ENCODE measurements at places on chromosomes 7 and 10.

DNA sequence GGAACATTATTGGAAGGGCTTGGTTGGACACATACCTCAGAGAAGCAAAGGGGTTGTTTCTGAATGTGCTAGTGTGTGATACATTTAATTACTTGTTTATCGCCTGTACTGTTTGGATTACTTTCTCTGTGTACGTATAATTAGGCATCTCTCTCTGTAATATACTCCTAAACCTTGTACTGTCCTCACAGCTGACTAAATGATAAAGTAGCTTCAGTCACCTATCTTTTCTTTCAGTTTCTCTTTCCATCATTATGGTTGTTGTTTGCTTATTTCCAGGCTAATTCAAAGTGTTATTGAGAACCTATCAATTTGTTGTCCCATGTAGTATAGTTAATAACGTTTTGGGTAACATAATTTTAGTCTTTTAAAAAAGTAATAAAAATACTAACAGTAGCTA, 34.0 kb downstream of the MXI1 start:
- no peak for DNase-seq

DNA sequence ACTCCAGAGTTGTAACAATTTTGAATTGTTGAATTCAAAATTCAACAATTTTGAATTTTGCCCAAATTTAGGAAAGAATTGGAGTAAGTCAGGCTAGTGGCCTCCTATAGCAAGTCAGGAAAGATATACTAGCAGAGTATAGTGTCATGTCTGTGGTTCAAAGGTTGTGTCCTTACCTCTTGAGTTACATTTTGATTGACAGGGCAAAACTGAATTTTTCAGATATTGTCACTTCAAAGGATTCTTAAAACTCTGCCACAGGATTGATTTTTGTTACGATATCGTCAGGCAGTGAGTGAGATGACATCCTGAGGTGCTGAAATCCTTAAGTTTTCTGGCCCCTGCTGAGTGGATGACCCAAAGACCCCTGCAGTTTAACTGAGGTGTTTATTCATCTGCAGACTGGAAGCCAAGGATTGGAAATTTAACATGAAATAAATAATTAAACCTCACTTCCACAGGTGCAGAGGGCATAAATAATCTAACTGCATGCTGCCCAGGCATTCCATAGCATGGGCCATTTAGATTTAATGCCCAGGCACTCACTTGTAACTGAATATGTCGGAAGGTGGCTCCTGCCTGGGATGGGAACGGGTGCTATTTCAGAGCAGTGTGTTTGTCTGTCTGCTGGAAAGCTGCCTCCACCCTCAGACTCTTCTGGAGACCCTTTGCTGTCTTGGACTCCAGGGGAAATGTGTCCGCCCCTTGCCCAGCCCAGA, 50.8 kb downstream of the RBM20 start:
- no peak for DNase-seq

- DNase-seq, result no peak
Measured at GRCh38 chr7:158280448-158281144, 307.0 kb downstream of the PTPRN2 start.

GRCh38 chr7:88455696-88456095, 149.0 kb upstream of the STEAP4 start:
- DNase-seq, result no peak

GRCh38 chr7:74287303-74288033, 1.7 kb upstream of the CLIP2 start:
- no peak for DNase-seq

GRCh38 chr7:142407939-142408570, 150.2 kb upstream of the PRSS58 start:
- no peak for DNase-seq

DNA sequence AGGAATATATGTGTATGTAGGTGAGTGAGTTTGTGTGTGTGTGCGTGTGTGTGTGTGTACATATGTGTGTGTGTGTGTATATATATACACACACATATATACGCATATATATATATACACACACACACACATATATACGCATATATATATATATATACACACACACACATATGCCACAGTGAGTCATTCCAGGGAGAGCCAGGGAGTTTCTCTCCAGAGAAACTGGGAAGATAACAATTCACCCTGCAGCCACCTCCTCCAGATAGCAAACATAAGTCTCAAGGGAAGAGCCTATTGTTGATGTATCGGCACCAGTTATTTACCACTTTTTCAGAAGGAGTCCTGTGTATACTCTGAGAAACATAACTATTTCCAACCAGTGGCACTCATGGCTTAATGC, 102.3 kb upstream of the STK17A start:
- DNase-seq, result no peak

DNA sequence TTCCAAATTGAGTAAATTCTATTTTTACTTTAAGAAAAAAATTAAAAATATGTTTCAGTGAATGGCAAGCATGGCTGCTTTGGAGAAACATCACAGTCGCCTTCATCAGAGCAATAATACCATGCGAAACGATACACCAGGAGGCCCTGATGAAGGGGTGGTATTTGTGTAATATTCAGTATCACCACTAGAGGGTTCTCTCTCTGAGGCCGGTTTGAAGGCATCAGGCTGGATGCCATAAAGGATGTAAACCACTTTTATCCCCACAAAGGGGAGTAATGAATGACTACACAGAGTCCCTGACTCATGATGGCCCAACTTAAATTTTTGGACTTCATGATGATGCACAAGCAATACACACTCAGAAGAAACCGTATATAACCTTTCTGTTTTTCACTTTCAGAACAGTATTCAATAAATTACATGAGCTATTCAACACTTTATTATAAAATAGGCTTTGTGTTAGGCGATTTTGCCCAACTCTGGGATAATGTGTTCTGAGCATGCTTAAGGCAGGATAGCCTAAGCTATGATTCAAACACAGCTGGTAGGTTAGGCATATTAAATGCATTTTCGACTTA, 95.5 kb downstream of the PPP1R17 start:
- DNase-seq, result no peak

DNA sequence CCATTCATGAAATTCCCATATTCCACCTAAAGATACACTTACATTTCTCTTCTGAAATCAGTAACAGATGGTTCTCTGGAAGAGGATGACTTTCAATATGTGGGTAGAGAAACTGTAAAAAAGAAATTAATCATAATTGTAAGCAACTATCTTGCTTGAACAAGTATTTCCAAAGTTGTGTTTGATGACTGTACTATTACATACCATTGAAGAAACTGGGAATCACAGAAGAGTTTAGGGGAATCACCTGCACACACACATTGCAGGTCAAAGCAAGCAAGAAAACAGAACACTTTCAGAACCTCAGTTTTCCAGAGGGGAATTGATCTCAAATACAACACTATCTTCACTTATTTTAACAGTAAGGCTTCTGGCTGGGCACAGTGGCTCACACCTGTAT, 33.6 kb downstream of the GSAP start:
- DNase-seq, result no peak

GRCh38 chr10:108323274-108323798, 1158.8 kb upstream of the SORCS1 start:
- DNase-seq, result no peak

Measured in stimulated activated CD4-positive, alpha-beta T cell treated with anti-CD3 and anti-CD28 coated beads, Interleukin-2, amount 100 ng/mL, for 24 hours (primary cell).